ENCODE measurements at places on chromosomes 12 and 14. TPM values are rescaled to one million over a fixed set of nuclear protein-coding genes. Genes with fewer than 3 reads are reported as not detected.

GRCh38 chr12:38625306-38625705 is 280.1 kb downstream of the CPNE8 start:
- no peaks in the 10 kb centered on the region for H3K27me3 ChIP-seq
- no peaks in the 10 kb centered on the region for H3K36me3 ChIP-seq
- no peak overlapping the region for H3K4me3 ChIP-seq

RDH12 gene
- 0.37 TPM for total RNA-seq

GRCh38 chr12:132178801-132179401 is 34.6 kb downstream of the NOC4L start:
- no peak overlapping the region for H3K4me3 ChIP-seq
- no peaks in the 10 kb centered on the region for H3K4me1 ChIP-seq
- H3K27me3 ChIP-seq, result no peaks in the 10 kb centered on the region

DNA sequence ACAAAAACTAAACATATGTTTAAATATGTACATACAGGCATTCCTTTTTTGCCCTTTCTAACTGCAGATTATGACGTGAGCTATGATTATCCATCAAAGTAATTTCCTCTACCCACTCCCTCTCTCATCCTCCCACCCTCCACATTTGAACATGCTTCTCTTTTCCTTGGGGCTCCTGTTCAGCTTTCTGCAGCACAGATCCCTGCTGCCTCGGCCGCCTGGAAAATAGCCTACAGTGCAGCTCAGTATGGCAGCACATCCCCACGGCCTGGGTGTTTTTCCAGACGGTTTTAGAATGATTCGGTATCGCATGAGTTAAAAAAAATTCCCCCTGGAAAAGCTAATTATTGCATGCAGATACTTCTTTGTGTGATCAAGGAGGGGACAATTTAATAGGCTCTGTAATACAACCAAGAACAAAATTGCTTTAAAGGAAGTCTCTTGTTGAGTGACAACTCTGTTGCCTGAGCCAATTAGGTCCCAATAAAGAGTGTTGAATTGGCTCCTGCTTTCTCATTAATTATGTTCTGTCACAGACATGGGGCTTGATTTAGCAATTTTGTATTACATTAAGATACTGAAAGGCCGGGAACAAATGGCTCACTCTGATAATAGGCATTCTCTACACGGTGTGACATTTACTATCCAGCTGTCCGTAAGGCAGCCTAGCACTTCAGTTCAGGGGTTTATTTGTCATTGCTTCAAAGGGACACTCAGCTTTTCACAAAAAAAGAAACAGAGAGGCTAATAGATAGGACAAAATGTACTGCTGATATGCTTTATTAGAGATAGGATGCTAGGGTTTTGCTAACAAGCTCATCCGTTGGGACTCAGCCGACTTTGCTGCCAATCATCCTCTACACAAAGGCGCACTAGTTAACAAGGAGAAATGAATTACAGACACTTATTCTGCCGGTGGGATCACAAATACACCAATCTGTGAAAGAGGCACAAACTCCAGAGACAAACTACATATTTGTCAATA is 285.8 kb upstream of the G2E3 start:
- peak; percentile 77 for DNase-seq
- peak overlapping the region; percentile 45 for H3K27ac ChIP-seq

DNA sequence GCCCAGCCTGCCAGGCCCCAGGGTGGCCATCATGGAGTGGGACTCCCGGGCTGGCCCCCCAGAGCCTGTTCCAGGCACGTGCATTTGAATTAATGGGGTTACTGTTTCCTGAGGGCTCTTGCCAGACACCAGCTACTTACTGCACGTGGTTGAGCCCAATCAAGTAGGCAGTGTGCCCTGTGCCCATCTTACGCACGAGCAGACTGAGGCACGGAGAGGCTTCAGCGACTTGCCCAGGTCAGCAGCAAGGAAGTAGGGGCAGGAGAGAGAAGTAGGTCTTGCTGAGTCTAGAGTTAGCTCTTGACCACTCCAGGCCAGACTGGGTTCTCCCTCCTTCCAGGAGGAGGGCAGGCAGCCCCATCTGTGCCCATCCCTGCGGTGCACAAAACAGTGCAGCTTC is 67.7 kb downstream of the DIO3 start:
- H3K4me3 ChIP-seq, result peak overlapping the region; percentile 30
- peaks cover 19% of the 10 kb centered on the region for H3K4me1 ChIP-seq
- H3K27me3 ChIP-seq, result no peaks in the 10 kb centered on the region
- no peak for DNase-seq

DNA sequence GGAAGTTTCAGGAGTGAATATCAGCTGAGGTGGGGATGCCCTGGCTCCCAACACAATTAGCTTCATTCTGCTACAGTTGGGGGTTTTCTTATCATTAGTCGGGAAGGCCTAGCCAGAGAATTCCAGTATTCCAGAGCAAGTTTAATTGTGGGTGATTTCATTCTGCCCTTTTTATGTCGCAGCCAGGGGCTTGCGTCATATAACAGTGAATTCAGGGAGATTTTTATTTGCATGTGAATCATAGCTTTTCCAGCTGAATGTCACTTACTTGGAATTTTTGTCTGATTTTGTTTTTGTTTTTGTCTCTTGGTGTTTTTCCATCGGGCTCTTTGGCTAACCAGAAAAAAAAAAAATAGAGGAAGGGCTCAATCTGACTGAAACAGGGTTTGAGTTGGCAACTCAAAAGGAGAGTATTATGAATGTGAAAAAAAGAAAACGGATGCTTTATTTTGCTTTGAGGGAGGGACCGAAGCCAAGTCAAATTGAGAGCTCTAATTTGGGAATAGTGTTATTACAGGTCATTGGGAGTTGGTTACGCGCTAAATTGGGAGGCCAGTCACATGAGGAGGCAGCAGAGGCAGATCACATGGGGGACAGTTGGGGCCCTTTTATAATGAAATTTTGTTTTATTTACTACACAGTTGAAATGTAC is 119.4 kb downstream of the SAMD4A start:
- no peak overlapping the region for H3K4me3 ChIP-seq
- peak overlapping the region; percentile 84 for H3K27ac ChIP-seq
- DNase-seq, result peak; percentile 55
- peaks cover 12% of the 10 kb centered on the region for H3K4me1 ChIP-seq
- no peaks in the 10 kb centered on the region for H3K36me3 ChIP-seq

DNA sequence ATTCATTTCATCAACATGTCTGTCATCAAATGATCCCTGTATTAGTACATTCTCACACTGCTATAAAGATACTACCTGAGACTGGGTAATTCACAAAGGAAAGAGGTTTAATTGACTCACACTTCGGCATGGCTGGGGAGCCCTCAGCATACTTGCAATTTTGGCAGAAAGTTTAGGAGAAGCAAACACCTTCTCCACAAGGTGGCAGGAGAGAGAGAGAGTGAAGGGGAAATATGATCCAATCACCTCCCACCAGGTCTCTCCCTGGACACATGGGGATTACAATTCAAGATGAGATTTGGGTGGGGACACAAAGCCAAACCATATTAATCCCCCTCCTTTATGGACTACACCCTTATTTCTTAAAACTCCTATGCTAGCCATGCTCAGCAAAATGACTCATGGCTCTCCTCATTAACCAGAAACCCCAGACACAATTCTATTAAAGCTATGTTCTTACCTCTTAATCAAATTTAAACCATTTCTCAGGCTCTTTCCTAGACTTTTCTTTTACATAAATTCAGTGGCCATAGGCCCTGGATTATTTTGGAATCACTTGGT is 932.3 kb downstream of the FLRT2 start:
- H3K27ac ChIP-seq, result no peak overlapping the region
- DNase-seq, result peak; percentile 19
- no peak overlapping the region for H3K4me3 ChIP-seq
- no peaks in the 10 kb centered on the region for H3K4me1 ChIP-seq
- H3K27me3 ChIP-seq, result no peaks in the 10 kb centered on the region
- no peaks in the 10 kb centered on the region for H3K36me3 ChIP-seq

DNA sequence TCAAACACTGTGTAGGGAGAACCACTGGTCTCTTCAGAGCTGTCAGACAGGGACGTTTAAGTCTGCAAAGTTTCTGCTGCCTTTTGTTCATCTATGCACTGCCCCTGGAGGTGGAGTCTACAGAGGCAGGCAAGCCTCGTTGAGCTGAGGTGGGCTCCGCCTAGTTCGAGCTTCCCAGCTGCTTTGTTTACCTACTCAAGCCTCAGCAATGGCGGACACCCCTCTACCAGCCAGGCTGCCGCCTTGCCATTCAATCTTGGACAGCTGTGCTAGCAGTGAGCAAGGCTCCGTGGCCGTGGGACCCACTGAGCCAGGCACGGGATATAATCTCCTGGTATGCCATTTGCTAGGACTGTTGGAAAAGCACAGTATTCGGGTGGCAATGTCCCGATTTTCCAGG is 24.6 kb upstream of the YBX3 start:
- no peaks in the 10 kb centered on the region for H3K36me3 ChIP-seq
- no peak for DNase-seq
- no peaks in the 10 kb centered on the region for H3K27me3 ChIP-seq
- H3K4me1 ChIP-seq, result peaks cover 6% of the 10 kb centered on the region

GRCh38 chr12:11834931-11835330 is 185.5 kb downstream of the ETV6 start:
- H3K36me3 ChIP-seq, result no peaks in the 10 kb centered on the region
- H3K27me3 ChIP-seq, result no peaks in the 10 kb centered on the region
- H3K27ac ChIP-seq, result peak overlapping the region; percentile 16
- H3K4me3 ChIP-seq, result no peak overlapping the region
- peaks cover 77% of the 10 kb centered on the region for H3K4me1 ChIP-seq
- no peak for DNase-seq

- H3K4me3 ChIP-seq, result no peak overlapping the region
- DNase-seq, result no peak
- H3K27ac ChIP-seq, result no peak overlapping the region
- no peaks in the 10 kb centered on the region for H3K4me1 ChIP-seq
Observed at GRCh38 chr14:52108823-52109222, 40.0 kb upstream of the NID2 start.

CDKL1 gene
- 2.0 TPM for total RNA-seq

DNA sequence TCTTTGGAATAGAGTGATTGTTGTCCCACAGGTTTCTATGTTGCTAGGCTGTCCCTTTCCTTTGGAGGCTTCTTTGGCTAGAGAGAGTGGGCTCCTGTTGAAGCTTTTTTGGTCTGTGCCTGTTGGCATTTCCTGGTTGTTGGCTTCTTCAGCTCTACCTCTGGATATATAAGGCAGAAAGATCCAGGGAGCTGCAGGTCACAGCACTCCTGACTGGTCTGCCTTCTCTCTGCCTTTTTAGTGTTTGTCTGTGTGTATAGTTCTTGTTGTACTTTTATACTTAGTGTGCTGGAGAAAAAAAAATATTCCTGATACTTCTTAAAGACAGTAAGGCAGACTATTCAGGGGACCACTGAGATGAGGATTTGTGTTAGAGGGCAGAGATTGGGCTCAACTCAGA is 202.7 kb downstream of the FBXL14 start:
- no peak for DNase-seq
- H3K27ac ChIP-seq, result no peak overlapping the region
- H3K4me1 ChIP-seq, result no peaks in the 10 kb centered on the region
- no peaks in the 10 kb centered on the region for H3K36me3 ChIP-seq
- no peaks in the 10 kb centered on the region for H3K27me3 ChIP-seq

DNA sequence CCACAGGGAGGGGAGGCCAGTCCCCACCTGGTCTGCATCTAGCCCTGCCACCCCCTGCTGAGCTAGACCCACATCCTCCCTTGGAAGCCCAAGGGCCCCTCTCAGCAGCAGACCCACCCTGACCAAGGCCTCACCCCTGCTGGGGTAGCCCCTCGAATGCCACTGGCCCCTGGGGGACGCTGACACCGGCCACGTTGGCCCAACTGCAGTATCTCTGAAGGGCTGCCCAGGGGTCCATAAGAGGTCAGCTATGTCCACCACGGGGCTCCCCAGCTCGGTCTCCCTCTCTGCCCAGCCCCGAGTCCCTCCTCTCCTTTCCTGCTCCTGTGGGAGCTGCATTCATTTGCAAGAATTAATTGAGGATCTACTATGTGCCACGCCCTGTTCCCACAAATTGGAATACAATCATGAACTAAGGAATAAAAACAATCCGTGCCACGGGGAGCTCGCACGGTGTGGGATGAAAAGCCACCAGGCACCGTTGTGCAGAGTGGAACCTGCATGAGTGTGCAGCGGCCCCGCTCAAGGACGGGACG is 71.4 kb downstream of the GALNT9 start:
- H3K4me1 ChIP-seq, result no peaks in the 10 kb centered on the region
- H3K27me3 ChIP-seq, result no peaks in the 10 kb centered on the region

SDR9C7 gene
- 0.43 TPM for total RNA-seq

AMDHD1 gene
- total RNA-seq, result 2.0 TPM

DNA sequence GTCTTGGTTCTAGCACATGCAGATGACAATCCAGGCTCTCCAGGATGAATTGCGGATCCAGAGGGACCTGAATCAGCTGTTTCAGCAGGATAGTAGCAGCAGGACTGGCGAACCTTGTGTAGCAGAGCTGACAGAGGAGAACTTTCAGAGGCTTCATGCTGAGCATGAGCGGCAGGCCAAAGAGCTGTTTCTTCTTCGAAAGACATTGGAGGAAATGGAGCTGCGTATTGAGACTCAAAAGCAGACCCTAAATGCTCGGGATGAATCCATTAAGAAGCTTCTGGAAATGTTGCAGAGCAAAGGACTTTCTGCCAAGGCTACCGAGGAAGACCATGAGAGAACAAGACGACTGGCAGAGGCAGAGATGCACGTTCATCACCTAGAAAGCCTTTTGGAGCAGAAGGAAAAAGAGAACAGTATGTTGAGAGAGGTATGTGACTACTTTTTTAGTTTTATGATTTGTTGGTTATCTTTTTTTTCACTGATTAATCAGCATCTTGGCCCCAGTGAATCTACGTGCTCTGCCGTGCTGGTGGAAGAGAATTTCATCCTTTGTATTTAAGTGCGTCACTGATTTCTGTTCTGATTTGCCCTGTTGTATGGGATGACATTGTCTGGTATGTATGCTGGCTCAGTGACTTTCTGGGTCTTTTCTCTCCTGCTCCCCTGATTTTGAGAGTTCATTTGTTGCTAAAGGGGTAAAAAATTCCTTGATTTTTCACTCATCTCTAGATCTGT is 92.3 kb downstream of the ERC1 start:
- DNase-seq, result peak; percentile 43
- H3K36me3 ChIP-seq, result no peaks in the 10 kb centered on the region
- no peaks in the 10 kb centered on the region for H3K27me3 ChIP-seq
- peak overlapping the region; percentile 65 for H3K27ac ChIP-seq
- H3K4me3 ChIP-seq, result no peak overlapping the region
- peaks cover 17% of the 10 kb centered on the region for H3K4me1 ChIP-seq

DNA sequence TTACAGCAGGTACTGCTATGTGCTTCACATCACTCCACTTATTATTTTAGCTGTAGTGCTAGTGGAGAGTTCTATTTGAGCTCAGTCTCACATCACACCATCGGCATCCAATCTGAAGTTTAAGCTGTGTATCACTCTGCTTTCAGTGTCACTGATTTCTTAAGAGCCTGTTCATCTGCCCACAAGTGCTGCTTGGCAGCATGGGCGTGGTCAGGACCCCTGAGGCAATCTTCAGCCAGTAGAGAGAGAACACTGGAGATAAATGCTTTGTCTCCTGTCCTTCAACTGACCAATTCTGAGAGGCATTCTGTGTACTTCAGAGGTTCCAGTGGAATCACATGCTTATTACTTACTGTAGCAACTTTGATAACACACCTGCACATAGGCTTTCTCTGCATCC is 728.8 kb downstream of the RPS29 start:
- no peaks in the 10 kb centered on the region for H3K36me3 ChIP-seq
- no peak overlapping the region for H3K4me3 ChIP-seq
- H3K4me1 ChIP-seq, result no peaks in the 10 kb centered on the region
- H3K27ac ChIP-seq, result no peak overlapping the region

TRPV4 gene
- 1.3 TPM for total RNA-seq

- DNase-seq, result no peak
- no peak overlapping the region for H3K27ac ChIP-seq
- no peak overlapping the region for H3K4me3 ChIP-seq
- no peaks in the 10 kb centered on the region for H3K27me3 ChIP-seq
- no peaks in the 10 kb centered on the region for H3K4me1 ChIP-seq
- no peaks in the 10 kb centered on the region for H3K36me3 ChIP-seq
Observed at GRCh38 chr12:92796650-92797049, 93.9 kb downstream of the PLEKHG7 start.

Measured in testis (tissue), 5 donors.